ENCODE measurements at places on chromosomes 4 and X.

GRCh38 chr4:76219299-76220055 is 5.9 kb upstream of the SCARB2 start:
- no peak for DNase-seq

DNA sequence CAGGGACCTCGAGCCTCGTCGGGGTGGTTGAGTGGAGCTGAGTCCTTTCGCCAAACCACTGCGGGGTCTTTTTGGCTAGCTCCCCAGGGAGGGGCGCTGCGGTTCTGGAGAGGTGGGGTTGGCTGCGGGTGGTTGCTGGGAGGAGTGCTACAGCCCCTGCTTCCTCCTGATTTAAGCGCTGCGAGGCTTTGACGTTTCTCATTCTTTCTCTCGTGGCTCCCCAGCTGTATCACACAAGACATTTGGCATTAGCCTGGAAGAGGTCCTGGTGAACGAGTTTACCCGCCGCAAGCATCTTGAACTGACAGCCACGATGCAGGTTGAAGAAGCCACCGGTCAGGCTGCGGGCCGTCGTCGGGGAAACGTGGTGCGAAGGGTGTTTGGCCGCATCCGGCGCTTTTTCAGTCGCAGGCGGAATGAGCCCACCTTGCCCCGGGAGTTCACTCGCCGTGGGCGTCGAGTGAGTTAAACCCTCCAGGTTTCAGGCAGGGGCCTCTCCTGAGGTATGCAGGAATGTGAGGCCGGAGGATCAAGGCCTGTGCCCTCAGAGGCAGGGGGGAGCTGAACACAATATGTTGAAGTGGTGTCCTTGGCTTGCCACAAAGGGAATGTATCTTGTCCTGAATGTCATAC is 25.5 kb downstream of the ARHGAP36 start:
- DNase-seq = no peak

DNA sequence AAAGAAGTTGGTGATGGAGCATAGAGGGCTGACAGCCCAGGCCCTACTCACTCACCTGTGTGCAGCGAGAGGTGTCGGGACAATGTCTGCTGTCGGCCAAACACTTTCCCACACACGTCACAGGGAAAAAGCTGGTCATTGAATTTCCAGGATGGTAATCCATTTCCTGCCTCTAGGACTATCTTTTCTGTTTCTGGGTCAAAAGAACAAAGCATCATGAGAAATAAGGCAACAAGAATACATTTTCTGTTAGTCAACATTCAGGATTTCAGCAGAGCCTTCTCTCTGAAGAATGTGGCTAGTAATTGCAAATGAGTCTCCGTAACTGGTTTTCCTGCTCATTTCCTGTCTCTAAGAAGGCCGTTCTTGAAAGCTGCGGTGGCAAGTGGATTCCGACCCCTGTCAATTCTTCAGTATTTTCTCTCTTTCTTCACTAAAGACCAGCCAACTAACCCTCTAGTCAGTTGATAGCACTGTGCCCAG is 99.4 kb downstream of the C4orf51 start:
- no peak for DNase-seq

- DNase-seq = no peak
These were observed 1.6 kb downstream of the SPARCL1 start for GRCh38 chr4:87527431-87528220.

GRCh38 chr4:139311909-139312308 is 9.6 kb upstream of the NDUFC1 start:
- DNase-seq = no peak

DNA sequence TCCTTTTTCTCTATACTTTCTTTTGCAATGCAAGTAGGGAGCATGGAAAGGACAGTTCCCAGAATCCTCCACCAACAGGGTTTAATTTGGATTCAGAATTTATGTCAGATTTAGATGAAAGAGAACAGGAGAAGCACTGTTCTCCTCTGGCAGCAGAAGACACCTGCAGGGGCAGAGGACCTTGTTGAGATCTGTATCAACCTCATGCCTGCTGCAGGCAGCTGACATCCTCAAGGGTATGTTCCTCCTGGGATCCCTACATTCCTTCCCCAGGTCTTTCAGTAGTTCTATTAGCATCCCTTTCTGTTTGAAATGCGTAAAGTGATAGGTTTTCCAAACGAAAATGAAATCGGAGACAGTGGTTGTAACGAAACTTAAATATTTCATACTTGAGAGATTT is 10.6 kb upstream of the GUCY1A1 start:
- no peak for DNase-seq

- DNase-seq = no peak
These were observed 75.7 kb upstream of the ARHGAP24 start for GRCh38 chr4:85399270-85399669.

All from memory B cell (primary cell).